ENCODE measurements at places on chromosomes 5 and 9. TPM values are rescaled to one million over a fixed set of nuclear protein-coding genes. Genes with fewer than 3 reads are reported as not detected.

The TRIM7 gene
- total RNA-seq: 1.7 TPM

GRCh38 chr9:136544548-136544963 is 1.3 kb downstream of the NOTCH1 start:
- peak; percentile 68 for DNase-seq
- H3K27ac ChIP-seq: peak overlapping the region; percentile 77
- peak overlapping the region; percentile 88 for H3K4me3 ChIP-seq

The OR1B1 gene
- 0.41 TPM for total RNA-seq

DNA sequence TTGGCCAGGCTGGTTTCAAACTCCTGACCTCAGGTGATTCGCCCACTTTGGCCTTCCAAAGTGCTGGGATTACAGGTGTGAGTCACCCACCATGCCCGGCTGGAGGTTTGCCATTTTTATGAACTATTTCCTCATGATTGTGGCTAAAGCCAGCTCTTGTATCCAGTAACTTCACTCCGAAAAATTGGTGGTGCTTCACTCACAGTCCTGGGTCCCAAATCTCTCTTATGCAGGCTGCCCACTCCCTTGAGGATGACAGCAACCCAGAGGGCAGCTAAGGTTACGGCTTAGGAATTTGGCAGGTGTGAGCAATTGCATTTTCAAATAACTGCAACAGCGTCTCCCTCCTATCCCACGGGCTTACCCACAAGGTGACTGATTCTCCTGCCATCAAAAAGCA is 23.4 kb upstream of the FUBP3 start:
- H3K27ac ChIP-seq: no peak overlapping the region
- H3K27me3 ChIP-seq: peaks cover 9% of the 10 kb centered on the region
- no peaks in the 10 kb centered on the region for H3K4me1 ChIP-seq
- DNase-seq: no peak
- H3K4me3 ChIP-seq: no peak overlapping the region

- peaks cover 53% of the 10 kb centered on the region for H3K27me3 ChIP-seq
- H3K36me3 ChIP-seq: peaks cover 2% of the 10 kb centered on the region
- no peak for DNase-seq
- peaks cover 20% of the 10 kb centered on the region for H3K4me1 ChIP-seq
These were observed 3.4 kb upstream of the RHOBTB3 start for GRCh38 chr5:95727764-95728191.

GRCh38 chr9:97807681-97808080 is 45.3 kb upstream of the FOXE1 start:
- H3K27me3 ChIP-seq: peaks cover 28% of the 10 kb centered on the region
- H3K36me3 ChIP-seq: no peaks in the 10 kb centered on the region
- peaks cover 8% of the 10 kb centered on the region for H3K4me1 ChIP-seq
- no peak overlapping the region for H3K4me3 ChIP-seq

The ORM2 gene
- total RNA-seq: not detected

The LRRTM2 gene
- 0.02 TPM for total RNA-seq

DNA sequence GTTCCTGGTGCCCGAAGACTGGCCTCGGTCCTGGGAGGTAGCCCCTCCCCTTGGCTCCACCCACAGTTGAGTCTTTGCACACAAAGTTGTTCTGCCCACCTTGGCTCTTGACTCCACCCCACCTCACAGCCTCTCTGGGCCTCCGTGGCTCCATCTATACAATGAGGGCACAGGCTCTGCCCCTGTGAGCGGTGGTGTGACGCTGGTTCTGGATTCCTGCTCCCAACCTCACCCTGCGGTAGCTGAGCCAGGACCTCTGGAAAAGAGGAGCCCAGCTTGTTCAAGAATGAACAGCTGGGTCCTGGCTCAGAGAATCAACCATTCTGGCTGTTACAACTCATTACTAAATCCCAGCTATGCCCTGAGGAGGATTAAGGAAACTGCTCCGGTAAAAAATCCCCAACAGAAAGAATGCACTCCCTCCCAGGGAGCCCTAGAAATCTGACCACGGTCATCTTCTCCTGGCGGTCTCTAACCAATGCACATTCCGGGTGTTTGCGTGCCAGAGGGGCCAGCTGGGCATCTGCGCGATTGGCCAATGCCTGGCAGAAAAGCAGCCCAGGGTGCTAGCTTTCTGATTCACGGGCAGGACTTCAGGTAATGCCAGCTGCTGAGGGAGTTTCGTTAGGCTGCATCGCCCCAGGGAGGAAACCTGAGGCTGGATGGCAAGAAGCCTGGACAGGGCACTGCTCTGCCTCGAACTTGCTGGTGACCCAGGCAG is 9.9 kb upstream of the GRHPR start:
- DNase-seq: no peak
- H3K36me3 ChIP-seq: no peaks in the 10 kb centered on the region
- H3K4me1 ChIP-seq: peaks cover 42% of the 10 kb centered on the region
- H3K4me3 ChIP-seq: no peak overlapping the region
- peaks cover 34% of the 10 kb centered on the region for H3K27me3 ChIP-seq

Data from activated CD8-positive, alpha-beta memory T cell treated with anti-CD3 and anti-CD28 coated beads, Interleukin-2, amount 10 ng/mL, durations not matched to agents 7 days and 5 days (primary cell).